Activated CD8-positive, alpha-beta memory T cell treated with anti-CD3 and anti-CD28 coated beads for 1 hour (primary cell): ENCODE measurements at places on chromosomes 6 and 20.

GRCh38 chr20:25071734-25072133 is 10.2 kb downstream of the VSX1 start:
- no peak for DNase-seq

- no peak for DNase-seq
Measured at GRCh38 chr6:159038914-159039884, 5.6 kb downstream of the TAGAP start.

DNA sequence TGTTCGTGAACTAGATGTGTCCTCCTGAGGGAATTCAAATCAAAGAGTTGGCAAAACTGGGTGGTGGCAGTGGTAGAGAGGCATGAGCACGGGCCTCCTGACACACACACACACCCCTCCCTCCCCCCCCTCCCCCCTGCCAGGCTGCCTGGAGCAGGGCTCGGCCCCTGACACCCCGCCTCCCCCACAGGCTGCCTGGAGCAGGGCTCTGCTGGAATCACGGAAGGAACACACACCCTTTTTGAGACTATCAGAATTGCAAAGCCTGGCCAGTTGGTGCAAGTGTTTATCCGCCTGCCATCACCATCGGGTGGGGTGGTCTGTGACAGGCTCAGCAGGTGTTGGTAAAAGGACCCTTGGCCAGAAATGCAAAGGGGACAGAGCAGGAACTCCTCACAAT is 59.0 kb downstream of the FAM120B start:
- DNase-seq, result no peak

- no peak for DNase-seq
Measured at GRCh38 chr6:166803471-166803870, 152.9 kb downstream of the RNASET2 start.

DNA sequence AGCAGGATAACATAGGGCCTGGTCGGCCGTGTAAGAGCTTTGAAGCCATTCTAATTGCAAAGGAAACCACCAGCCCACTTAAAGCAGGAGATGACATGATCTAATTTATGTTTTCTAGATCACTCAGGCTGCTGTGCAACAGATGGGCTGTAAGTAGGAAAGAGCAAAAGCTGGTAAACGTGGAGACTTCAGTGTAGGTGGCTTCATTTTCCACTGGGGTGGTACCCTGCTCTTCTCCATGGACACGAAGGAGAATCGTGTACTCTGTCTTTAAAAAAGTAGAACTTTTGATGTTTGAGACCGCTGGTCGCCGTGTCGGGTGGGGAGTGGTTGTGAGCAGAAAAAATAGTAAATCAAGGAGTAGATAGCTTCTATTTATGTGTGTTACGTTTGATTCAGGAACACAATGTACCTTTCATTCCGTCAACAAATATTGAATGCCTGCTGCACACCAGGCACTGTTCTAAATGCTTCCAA is 6.4 kb downstream of the CASS4 start:
- DNase-seq, result no peak

DNA sequence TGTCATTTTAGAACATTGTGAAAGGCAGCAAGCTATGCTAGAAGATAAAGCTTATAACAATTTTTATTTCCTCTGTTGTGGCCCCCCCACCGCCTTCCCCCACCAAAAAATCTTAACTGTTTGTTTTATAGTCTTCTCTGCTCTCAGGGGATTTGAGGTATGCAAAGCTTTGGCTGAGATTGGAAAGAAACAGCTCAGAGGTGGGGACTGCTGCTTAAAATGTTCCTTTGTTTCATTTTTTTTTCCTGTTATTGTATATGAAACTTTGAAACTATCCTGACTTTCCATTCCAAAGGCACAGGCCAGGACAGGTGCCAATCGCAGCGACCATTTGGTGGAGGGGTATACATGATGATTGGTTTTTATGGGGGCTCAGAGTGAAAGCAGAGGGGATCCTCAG is 114.7 kb upstream of the PHACTR1 start:
- DNase-seq, result no peak

DNA sequence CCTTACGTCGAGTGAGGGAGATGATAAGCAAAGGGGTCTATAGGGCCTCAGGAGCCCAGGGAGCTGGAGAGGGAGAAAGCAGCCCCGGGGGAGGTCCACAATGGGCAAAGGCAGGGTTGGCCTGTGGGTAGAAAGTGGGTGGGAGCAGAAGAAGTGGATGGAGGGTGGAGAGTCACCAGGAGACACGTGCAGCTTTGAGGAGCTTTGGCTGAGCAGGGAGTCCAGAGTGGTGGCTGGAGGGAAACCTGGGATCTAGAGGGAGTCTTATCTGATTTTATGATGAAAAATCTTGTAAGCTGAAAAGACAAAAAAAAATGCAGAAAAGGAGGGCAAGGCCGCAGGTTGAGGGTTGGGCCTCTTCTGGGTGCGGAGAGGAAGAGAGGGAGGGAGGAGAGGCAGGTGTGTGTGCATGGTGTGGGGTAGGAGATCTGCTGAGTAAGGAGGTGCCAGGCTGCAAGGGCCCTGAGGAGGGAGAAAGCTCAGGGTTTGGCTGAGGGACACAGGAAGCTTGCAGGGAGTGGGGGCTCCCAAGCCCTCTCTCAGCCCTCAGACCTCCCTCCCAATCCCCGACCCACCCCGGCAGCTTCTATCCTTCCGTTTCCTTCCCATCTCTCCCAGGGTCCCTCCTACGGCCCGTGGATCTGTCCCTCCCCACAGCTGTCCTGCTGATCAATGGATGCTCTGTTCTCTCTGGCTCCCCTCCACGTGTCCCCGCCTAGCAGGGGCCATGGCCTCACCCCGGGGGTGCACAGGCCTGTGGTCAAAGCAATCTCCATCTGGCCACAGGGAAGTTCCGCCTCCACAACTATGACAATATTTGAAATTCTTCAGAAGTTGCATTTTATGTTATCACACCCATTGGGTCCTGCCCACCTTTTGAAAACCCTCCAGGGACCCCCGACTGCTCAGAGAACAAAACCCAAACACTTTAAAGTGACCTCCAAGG is 17.1 kb upstream of the BPI start:
- no peak for DNase-seq

DNA sequence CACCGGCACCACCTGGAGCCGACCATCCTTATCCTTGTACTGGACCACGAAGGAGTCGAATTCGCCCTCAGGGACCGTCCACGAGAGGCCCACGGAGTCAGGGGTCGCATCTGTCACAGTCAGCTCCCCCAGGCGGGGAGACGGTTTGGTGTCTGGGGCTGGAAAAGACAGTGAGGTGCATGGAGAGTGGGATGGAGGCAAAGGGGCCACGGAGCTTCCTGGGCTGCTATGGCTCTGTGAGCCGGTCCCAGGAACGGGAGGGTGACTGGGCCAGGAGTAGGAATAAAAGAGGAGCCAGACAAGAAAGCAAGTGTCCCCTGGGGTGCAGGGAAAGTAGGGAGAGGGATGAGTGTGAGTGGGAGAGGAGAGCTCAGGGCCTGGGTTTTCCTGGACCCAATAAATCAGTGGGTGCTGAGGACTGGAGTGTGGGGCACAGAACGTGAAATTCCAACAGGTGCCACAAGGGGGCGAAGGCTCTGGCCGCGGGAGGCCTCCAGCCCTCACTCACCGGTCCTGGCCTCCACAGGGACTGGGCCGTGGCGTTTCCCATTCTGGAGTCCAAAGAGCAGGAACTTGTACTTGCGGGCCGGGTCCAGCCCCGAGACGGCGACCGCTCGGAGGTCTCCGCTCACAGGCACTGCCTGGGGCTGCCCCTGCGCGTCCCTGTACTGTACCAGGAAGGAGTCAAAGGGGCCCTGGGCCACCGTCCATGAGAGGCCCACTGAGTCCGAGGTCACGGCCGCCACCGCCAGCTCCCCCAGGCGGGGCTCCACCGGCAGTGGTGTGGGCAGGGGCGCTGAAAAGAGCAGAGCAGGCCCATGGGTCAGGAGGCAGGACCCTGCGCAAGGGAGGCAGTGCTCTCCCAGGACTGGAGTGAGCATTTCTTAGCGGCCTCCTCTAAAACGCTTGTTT is 9.9 kb downstream of the CYP21A2 start:
- peak; percentile 24 for DNase-seq

DNA sequence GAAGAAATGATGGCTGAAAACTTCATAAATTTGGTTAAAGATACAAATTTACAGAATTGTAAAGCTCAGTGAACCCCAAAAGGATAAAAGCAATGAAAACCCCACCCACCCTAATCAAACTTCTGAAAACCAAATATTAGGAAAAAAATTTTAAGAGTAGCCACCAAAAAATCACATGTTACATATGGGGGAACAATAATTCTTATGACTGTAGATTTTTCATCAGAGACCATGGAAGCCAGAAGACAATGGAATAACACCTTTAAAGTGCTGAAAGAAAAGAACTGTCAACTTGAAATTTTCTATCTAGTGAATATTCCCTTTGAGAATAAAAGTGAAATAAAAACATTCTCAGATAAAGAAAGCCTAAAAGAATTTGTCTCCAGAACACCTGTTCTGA is 24.4 kb downstream of the PROCR start:
- no peak for DNase-seq

DNA sequence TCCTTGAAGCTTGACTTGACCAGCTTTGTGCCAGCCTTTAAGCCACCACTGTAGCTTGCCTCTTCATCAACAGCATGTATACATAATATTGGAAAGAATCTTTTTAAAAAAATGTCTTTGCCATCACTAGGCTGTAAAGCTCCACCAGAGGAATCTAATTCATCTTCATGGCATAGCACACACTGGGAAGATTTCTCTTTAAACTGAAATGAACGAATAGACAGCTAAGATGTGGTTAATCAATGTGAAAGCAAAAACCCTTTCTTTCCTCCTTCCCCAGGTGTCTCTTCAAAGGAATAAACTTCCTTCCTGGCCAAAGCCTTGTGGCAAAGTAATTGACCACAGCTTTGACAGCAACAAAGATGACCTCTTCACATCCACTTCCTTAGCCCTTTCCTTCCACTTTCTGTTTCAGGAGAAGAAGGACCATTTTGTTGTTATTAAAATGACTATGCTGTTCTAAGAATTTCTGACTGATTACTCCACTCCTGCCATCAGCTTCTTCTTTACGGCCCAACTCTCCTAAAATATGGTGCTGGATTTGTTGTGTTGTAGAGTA is 428.7 kb upstream of the SOX4 start:
- DNase-seq, result no peak

DNA sequence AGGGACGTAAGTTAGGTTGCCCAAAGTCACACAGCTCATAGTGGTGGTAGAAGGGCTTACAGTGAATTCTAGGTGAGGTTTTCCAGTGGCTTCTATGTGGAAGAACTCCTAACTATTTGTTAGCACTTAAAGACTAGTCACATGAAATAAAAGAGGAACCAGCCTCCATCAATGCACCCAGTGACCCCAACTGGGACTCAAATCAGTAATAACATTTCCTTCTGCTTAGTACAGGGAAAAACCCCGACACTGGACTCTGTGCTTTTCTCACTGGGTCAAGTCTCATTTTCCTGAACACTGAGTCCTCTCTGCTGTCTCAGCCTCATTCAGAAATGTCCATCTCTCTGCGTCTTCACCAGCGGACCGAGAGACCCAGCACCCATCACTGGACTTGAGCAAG is 89.2 kb downstream of the SLC22A23 start:
- DNase-seq, result no peak

GRCh38 chr6:3324262-3324942 is 65.7 kb downstream of the PSMG4 start:
- DNase-seq, result no peak

- DNase-seq, result no peak
Measured at GRCh38 chr6:160273196-160273595, 14.6 kb upstream of the SLC22A2 start.

GRCh38 chr6:31719001-31719400 is 2.5 kb downstream of the LY6G6C start:
- DNase-seq, result no peak
